ENCODE measurements at places on chromosomes 5 and 9. TPM values are rescaled to one million over a fixed set of nuclear protein-coding genes. Genes with fewer than 3 reads are reported as not detected.
A peak's percentile ranks its signal among the peaks of the same experiment; 100 is the strongest.

- H3K27ac ChIP-seq, result no peak overlapping the region
- no peaks in the 10 kb centered on the region for H3K36me3 ChIP-seq
- H3K4me1 ChIP-seq, result no peaks in the 10 kb centered on the region
- H3K27me3 ChIP-seq, result no peaks in the 10 kb centered on the region
These were observed 334.7 kb downstream of the NDUFS4 start for GRCh38 chr5:53895091-53895683.

- H3K27me3 ChIP-seq, result peaks cover 20% of the 10 kb centered on the region
- H3K36me3 ChIP-seq, result no peaks in the 10 kb centered on the region
- no peak for DNase-seq
- H3K27ac ChIP-seq, result no peak overlapping the region
- no peak overlapping the region for H3K4me3 ChIP-seq
These were observed 72.4 kb upstream of the CCL21 start for GRCh38 chr9:34782372-34782771.

GRCh38 chr9:127563579-127563978 is 48.5 kb upstream of the STXBP1 start:
- DNase-seq, result no peak
- no peaks in the 10 kb centered on the region for H3K27me3 ChIP-seq
- H3K36me3 ChIP-seq, result peaks cover 23% of the 10 kb centered on the region
- H3K27ac ChIP-seq, result peak overlapping the region; percentile 29
- peaks cover 49% of the 10 kb centered on the region for H3K4me1 ChIP-seq

- no peak overlapping the region for H3K4me3 ChIP-seq
- DNase-seq, result no peak
- H3K27ac ChIP-seq, result no peak overlapping the region
- H3K4me1 ChIP-seq, result peaks cover 10% of the 10 kb centered on the region
- H3K36me3 ChIP-seq, result no peaks in the 10 kb centered on the region
- H3K27me3 ChIP-seq, result peaks cover 11% of the 10 kb centered on the region
These were observed 162.2 kb downstream of the HSD17B3 start for GRCh38 chr9:96139592-96140295.

DNA sequence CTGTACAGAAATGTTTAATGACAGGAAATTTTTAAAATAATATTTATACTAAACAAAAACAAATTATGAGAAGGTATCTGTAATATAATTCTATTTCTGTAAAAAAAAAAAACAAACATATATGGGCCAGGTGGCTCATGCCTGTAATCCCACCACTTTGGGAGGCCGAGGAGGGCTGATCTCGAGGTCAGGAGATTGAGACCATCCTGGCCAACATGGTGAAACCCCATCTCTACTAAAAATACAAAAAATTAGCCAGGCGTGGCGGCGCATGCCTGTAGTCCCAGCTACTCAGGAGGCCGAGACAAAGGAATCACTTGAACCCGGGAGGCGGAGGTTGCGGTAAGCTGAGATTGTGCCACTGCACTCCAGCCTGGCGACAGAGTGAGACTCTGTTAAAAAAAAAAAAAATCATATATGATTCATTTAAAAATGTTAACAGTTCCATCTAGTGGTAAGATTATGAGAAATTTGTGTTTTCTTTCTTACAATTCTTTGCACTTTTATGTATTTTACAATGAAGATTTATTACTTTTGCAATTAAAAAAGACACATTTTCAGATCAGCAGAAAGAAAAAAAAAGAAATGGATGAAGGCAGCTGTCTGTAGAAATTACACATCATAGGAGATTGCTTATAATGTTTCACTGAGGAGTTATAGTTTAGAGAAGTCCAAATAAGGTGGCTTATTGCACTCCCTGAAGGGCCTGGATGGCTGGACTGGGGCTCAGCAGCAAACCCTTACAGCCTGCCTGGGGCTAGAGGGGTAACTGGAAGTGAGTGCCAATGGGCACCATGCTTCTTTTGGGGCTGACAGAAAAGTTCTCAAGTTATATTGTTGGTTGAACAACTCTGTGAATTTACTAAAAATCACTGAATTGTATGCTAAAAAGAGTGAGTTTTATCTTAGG is 20.3 kb downstream of the C9orf153 start:
- H3K4me3 ChIP-seq, result no peak overlapping the region
- H3K36me3 ChIP-seq, result no peaks in the 10 kb centered on the region
- H3K4me1 ChIP-seq, result peaks cover 7% of the 10 kb centered on the region

DNA sequence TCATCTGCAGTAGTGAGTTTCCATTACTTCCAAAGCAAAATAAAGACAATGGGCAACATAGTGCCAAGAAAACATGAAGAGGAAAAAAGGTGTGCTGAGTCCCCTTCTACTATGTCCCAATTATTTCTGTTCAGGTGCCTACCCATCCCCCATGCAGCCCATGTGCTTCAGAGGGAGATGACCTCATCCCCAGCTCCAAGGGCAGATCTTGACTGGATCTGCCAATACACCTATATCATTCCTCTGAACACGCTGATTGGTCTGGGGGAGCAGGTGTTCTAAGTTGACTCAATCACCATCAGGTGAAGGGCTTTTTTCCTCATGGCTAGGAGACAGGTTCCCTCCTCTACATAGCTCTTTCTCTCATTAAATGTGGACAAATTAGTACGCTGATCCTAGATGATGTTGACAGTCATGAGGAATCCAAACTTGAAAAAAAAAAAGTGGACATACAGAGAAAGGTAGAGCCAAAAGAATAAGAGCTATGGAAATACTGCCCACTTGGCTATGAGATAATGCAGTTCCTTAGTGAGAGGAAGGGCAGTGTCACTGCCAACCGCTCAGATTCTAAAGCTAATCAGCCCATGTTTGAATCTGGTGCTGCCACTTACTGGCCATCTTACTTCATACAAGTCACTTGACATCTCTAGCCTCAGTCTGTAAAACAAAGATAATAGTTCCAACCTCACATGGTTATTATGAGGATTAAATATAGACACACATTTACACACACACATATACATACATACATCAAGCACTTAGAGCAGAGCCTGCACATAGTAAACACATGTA is 23.1 kb downstream of the PRELID2 start:
- no peaks in the 10 kb centered on the region for H3K27me3 ChIP-seq
- no peaks in the 10 kb centered on the region for H3K36me3 ChIP-seq
- H3K27ac ChIP-seq, result no peak overlapping the region
- no peak overlapping the region for H3K4me3 ChIP-seq
- DNase-seq, result no peak

GRCh38 chr9:133679056-133679455 is 42.9 kb downstream of the DBH start:
- no peaks in the 10 kb centered on the region for H3K36me3 ChIP-seq
- H3K4me1 ChIP-seq, result peaks cover 41% of the 10 kb centered on the region
- no peak overlapping the region for H3K27ac ChIP-seq
- no peak for DNase-seq
- H3K27me3 ChIP-seq, result no peaks in the 10 kb centered on the region

DNA sequence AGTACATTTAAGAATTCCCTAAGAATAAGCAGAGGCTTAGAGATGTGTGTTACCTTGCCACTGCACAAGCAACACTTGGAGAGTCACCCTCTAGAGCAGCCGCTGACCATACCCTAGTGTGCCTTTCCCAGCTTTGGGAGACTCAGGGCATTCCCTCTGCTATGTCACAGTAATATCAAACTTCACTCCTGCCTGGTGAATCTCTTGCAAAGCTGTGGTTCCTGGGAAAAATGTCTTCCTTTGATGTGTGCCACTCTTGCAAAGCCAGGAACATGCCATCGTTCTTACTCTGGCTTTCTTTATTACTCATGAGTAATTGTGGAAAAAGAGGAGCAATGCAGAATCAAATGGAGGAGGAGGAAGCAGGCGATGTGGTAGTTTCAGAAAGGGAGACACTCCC is 173.2 kb downstream of the CCDC192 start:
- no peak overlapping the region for H3K4me3 ChIP-seq
- peaks cover 4% of the 10 kb centered on the region for H3K27me3 ChIP-seq
- H3K27ac ChIP-seq, result no peak overlapping the region
- no peaks in the 10 kb centered on the region for H3K4me1 ChIP-seq
- H3K36me3 ChIP-seq, result no peaks in the 10 kb centered on the region

DNA sequence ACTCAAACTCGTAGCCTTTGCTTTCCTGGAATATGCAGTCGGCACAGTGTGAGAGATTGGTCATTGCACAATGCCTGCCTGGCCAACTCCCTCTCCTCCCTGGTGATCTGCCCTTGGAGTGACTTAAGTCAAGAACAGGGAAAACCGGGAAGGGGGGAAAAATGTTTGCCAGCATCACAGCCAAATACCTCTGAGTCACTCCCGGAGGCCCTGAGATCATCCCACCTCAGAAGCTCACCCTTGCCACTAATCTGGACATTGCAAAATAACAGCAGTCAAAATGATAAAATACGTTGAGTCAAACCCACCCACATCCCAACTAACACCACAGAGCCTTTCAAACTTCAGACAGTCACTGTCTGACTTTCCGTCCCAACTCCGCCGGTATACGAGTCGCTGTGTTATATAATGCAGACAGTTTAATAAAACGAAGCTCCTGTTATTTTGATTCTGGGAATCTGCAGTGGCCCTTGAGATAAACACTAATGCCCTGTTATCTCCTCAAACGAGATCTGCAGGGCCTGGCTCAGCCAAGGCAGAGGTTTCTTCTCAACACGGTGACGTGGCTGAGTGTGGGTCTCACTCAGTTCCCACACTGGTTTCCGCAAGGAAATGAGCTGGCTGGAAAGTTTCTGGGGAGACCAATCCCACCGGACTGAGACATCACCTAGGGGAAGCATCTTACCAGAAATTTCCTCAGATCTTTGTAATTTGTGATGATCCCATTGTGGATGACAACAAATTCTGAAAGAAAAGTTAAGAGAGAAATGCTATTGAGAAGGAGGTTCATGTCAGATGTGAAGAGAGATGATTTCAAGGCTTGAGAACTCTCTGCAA is 22.1 kb downstream of the GFPT2 start:
- H3K4me1 ChIP-seq, result no peaks in the 10 kb centered on the region
- H3K27me3 ChIP-seq, result peaks cover 12% of the 10 kb centered on the region
- no peak overlapping the region for H3K27ac ChIP-seq
- no peaks in the 10 kb centered on the region for H3K36me3 ChIP-seq

DNA sequence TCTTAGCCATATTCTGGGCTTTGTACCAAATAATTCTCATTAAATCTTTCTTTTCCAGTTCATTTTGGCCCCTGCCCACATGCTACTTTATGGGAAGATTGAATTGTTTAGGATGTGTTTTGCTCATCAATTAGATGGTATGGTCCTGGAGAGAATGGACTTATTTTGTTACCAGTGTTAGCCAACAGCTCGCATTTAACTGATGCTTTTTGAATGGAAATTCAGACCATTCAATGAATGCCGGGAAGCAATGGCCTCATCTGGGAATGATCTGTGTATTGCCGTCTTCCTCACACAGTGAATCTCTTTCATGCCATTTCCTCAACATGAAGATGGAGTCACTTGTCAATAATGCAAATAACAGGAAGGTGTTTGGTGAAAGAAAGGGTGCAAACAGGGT is 370.6 kb upstream of the PIK3R1 start:
- H3K27me3 ChIP-seq, result no peaks in the 10 kb centered on the region
- no peak overlapping the region for H3K4me3 ChIP-seq
- no peaks in the 10 kb centered on the region for H3K36me3 ChIP-seq
- DNase-seq, result no peak
- no peaks in the 10 kb centered on the region for H3K4me1 ChIP-seq
- no peak overlapping the region for H3K27ac ChIP-seq

- H3K4me1 ChIP-seq, result peaks cover 14% of the 10 kb centered on the region
- no peaks in the 10 kb centered on the region for H3K36me3 ChIP-seq
- no peak overlapping the region for H3K4me3 ChIP-seq
These were observed 59.4 kb downstream of the SIL1 start for GRCh38 chr5:139138809-139139208.

GRCh38 chr5:155101697-155102096 is 88.1 kb downstream of the KIF4B start:
- no peak overlapping the region for H3K4me3 ChIP-seq
- no peaks in the 10 kb centered on the region for H3K4me1 ChIP-seq
- H3K27me3 ChIP-seq, result peaks cover 2% of the 10 kb centered on the region
- H3K36me3 ChIP-seq, result no peaks in the 10 kb centered on the region

GRCh38 chr5:146533260-146533857 is 17.4 kb upstream of the GPR151 start:
- peaks cover 4% of the 10 kb centered on the region for H3K4me1 ChIP-seq
- no peaks in the 10 kb centered on the region for H3K36me3 ChIP-seq
- peak; percentile 92 for DNase-seq
- H3K4me3 ChIP-seq, result no peak overlapping the region
- H3K27me3 ChIP-seq, result peaks cover 2% of the 10 kb centered on the region

- H3K4me3 ChIP-seq, result no peak overlapping the region
- H3K27ac ChIP-seq, result no peak overlapping the region
- no peaks in the 10 kb centered on the region for H3K4me1 ChIP-seq
- H3K27me3 ChIP-seq, result no peaks in the 10 kb centered on the region
- H3K36me3 ChIP-seq, result no peaks in the 10 kb centered on the region
- no peak for DNase-seq
These were observed 4.4 kb downstream of the LCN9 start for GRCh38 chr9:135667463-135668001.

- DNase-seq, result no peak
- peaks cover 22% of the 10 kb centered on the region for H3K4me1 ChIP-seq
- H3K36me3 ChIP-seq, result no peaks in the 10 kb centered on the region
- peaks cover 68% of the 10 kb centered on the region for H3K27me3 ChIP-seq
These were observed 98.5 kb upstream of the LMX1B start for GRCh38 chr9:126515001-126515872.

DNA sequence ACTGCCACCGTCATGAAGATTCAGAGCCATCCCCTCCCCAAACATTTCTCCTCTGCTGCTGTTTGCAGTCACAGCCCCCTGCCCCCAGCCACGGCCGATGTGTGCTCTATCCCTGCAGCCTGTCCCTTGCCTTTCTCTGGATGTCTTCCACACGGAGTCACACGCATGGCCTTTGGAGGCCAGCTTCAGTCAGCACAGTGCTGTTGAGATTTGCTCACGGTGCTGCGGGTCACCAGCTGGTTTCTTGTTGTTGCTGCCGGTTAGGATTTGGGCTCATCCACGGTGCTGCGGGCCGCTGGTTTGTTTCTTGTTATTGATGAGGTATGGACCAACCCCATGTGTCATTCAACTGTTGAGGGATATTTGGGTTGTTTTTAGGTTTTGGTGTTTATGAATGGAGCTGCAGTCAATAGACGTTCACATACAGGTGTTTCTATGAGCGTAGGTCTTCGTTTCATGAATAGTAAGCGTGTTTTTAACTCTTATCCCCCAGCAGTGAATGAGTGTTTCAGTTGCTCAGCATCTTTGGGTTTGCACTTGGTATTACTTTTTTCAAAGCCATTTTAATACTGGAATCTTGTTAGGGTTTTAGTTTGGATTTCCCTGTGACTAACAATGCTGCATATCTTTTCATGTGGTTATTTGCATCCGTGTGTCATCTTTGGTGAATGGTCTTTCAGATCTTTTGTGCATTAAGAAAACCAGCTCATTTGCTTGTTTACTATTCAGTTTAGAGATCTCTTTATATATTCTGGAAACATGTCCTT is 57.6 kb downstream of the AHRR start:
- peak overlapping the region; percentile 70 for H3K4me3 ChIP-seq
- peaks cover 62% of the 10 kb centered on the region for H3K4me1 ChIP-seq
- peaks cover 48% of the 10 kb centered on the region for H3K36me3 ChIP-seq
- peak overlapping the region; percentile 93 for H3K27ac ChIP-seq
- no peaks in the 10 kb centered on the region for H3K27me3 ChIP-seq

GRCh38 chr9:133693116-133693515 is 45.0 kb downstream of the SARDH start:
- no peak overlapping the region for H3K27ac ChIP-seq
- no peaks in the 10 kb centered on the region for H3K4me1 ChIP-seq
- no peaks in the 10 kb centered on the region for H3K36me3 ChIP-seq
- DNase-seq, result no peak
- H3K27me3 ChIP-seq, result peaks cover 7% of the 10 kb centered on the region
- no peak overlapping the region for H3K4me3 ChIP-seq

GRCh38 chr9:4298255-4299004 is 1.4 kb downstream of the GLIS3 start:
- peak overlapping the region; percentile 99 for H3K4me3 ChIP-seq
- H3K27ac ChIP-seq, result peak overlapping the region; percentile 87
- DNase-seq, result peak; percentile 81
- H3K36me3 ChIP-seq, result no peaks in the 10 kb centered on the region

The INSL4 gene
- total RNA-seq, result not detected

The MZB1 gene
- 29.1 TPM for total RNA-seq

The BTNL9 gene
- not detected for total RNA-seq

The SLC6A7 gene
- not detected for total RNA-seq

The ANKRD31 gene
- total RNA-seq, result 0.47 TPM

The ZNF454 gene
- total RNA-seq, result not detected

The ARPC5L gene
- 103 TPM for total RNA-seq

Measured in activated CD4-positive, alpha-beta T cell treated with anti-CD3 and anti-CD28 coated beads, Interleukin-2, amount 10 ng/mL, durations not matched to agents 24 days and 14 days (primary cell).